ENCODE measurements at places on chromosomes 6 and 20. TPM values are rescaled to one million over a fixed set of nuclear protein-coding genes. Genes with fewer than 3 reads are reported as not detected.

Gene ERGIC3
- total RNA-seq, result 212 TPM

Gene FAM83D
- 4.8 TPM for total RNA-seq

Gene GINM1
- 44.8 TPM for total RNA-seq

Gene SLC17A1
- not detected for total RNA-seq

Gene BFSP1
- 2.5 TPM for total RNA-seq

Gene CYP21A2
- total RNA-seq, result 0.23 TPM

Gene FILIP1
- total RNA-seq, result 5.3 TPM

Gene MTO1
- 26.8 TPM for total RNA-seq

Gene PKIB
- total RNA-seq, result 32.5 TPM

Gene RHAG
- total RNA-seq, result 0.92 TPM

Gene CENPB
- 45.7 TPM for total RNA-seq

Gene ZKSCAN8
- 21.7 TPM for total RNA-seq

Gene SCAF8
- total RNA-seq, result 92.0 TPM

Gene XKR7
- 10.1 TPM for total RNA-seq

Gene RCAN2
- total RNA-seq, result 42.7 TPM

Gene TRIM40
- total RNA-seq, result not detected

Gene SOX18
- 1.6 TPM for total RNA-seq

Gene COL9A1
- 10.8 TPM for total RNA-seq

Gene SASH1
- 49.1 TPM for total RNA-seq

Gene RARS2
- total RNA-seq, result 51.4 TPM

Gene FKBP1C
- 0.69 TPM for total RNA-seq

Gene CST5
- total RNA-seq, result not detected

Gene TTBK1
- 16.8 TPM for total RNA-seq

Gene SLC4A11
- not detected for total RNA-seq

Gene PROKR2
- total RNA-seq, result 4.8 TPM

Gene OXT
- 46.4 TPM for total RNA-seq

Gene MTFR2
- 0.92 TPM for total RNA-seq

Gene PCK1
- total RNA-seq, result not detected

Gene IL17F
- not detected for total RNA-seq

Gene MYO6
- total RNA-seq, result 20.5 TPM

Gene MARCKS
- total RNA-seq, result 386 TPM

Gene SYS1
- total RNA-seq, result 39.4 TPM

Gene KIF6
- total RNA-seq, result 6.7 TPM

Gene CEP57L1
- 73.4 TPM for total RNA-seq

Gene VSX1
- total RNA-seq, result 0.46 TPM

Gene GPX6
- total RNA-seq, result not detected

Gene MOXD1
- total RNA-seq, result 11.3 TPM

Gene LAMA2
- total RNA-seq, result 13.1 TPM

Gene CGAS
- total RNA-seq, result 1.6 TPM

Gene CLPSL2
- total RNA-seq, result not detected

Gene TCP11
- total RNA-seq, result 0.23 TPM
